ENCODE measurements at places on chromosomes 3 and 15.

DNA sequence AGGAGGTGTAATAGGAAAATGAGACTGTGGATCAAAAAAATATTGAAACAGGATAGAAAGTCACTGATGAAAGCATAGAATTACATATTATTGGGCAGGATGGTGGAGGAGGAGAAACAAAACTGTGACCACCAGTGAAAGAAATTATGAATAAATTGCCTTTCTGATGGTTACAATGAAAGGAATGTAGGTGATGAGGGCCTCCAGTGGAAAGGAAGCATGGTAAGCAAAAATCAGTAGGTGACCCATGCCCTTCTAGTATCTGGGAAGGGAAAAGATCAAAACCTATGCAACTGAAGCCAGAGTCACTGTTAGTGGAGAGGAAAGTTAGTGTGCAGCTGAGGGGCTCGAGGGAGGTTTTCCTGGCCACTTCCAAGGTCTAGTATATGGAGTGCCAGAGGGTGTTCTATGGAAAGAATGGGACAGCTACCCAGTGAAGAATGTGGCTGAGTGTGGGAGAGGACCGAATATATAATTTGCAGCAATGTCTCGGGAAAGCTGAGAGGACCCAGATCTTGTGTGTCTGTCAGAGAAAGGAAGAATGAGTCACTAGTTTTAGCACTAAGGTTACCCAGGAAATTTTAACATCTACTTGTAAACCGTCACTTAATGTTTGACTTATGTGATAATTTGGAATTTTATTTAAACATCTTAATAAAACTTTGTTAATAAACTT, 146.2 kb downstream of the NFKBIZ start:
- no peak for DNase-seq

DNA sequence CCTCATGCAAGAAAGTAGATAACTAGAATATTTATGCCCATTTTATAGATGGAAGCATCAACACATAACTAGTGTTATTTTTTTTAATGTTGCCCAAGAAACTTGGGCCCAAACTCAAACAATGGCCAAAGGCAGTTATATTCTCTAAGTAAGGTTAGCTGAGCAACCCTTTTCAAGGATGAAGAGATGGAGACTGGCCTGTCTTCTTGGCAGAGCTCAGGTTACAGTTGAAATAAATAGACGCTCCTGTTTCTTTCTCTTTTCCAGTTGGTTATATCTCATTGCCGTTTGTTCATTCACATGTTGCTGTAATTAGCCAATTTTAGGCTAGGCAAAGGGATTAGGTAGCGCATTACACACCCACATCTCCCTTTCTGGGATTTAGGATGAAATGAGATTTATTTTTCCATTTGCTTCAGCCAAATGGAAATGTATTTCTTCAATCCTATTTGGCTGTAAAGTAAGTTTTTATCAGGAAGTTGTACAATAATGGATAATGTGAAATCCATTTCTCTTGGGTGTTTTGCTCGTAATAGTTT, 93.2 kb downstream of the CMSS1 start:
- DNase-seq: no peak

GRCh38 chr3:149401212-149401925, 23.9 kb upstream of the TM4SF1 start:
- no peak for DNase-seq

DNA sequence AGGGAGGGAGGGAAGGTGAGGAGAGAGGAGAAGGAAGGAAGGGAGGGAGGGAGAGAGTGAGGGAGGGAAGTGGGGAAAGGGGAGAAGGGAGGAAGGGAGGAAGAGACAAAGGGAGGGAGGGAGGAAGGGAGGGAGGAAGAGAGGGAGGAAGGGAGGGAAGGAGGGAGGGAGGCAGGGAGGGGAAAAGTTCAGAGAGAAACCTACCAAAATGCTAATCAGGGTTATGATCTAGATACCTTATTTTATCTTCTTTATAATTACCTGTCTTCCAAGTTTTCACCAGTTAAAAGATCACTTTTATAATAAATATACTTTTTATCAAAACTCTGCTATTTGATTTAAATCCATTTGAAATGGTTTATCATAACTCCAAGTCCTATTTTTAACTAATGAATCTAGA, 44.4 kb downstream of the FAM174B start:
- DNase-seq: no peak

GRCh38 chr3:122660297-122660974, 20.2 kb upstream of the PARP14 start:
- DNase-seq: no peak

- DNase-seq: no peak
Observed at GRCh38 chr3:143066033-143066432, 53.5 kb upstream of the CHST2 start.

GRCh38 chr3:192273001-192273696, 454.2 kb downstream of the FGF12 start:
- no peak for DNase-seq

DNA sequence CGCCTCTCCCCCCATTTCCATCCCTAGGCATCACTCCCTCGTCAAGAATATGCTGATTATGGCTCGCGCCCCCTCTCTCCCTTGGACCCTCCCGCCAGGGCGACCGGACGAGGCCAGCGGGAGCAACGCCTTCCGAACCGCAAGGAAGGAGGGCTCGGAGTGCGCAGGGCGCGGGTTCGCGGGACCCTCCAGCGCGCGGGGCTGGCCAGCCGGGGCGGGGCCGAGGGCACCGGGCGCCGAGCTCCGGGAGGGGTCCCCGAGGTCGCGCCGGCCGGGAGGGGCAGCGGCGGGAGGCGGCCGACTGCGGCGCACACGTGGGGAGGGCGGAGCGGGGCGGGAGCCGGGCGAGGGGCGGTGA, 483 bp downstream of the EHD4 start:
- DNase-seq: no peak

DNA sequence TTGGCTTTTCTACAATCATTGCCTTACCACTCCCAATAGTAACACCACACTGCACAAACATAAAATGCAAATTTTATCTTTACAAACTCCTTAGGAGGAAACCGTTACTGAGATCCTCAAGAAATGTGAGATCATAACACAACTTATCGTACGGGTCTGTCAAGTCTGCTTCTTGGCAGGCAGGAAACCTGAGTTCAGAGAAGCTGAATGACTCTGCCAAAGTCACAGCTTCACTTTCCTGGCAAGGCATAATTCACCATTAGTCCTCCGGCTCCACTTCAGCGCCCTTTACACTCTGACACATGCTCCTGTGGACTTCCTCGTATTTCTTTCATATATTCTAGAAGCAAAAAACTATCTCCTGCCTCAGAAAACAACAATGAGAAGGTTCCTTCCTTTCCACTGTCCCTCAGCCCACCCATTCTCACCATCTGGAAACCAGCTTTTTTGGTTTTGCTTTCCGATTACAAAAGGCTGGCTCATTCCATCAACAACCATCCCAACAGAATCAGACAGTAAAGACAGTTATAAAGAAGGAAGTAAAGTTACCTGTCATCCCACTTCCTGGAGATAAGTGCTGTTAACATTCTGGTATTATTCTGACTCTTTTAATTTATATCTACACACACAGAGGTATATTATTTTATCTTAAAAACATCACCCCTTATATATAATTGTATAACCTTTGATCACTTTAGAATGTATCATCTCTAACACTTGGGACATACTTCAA, 223.4 kb downstream of the STT3B start:
- DNase-seq: no peak

DNA sequence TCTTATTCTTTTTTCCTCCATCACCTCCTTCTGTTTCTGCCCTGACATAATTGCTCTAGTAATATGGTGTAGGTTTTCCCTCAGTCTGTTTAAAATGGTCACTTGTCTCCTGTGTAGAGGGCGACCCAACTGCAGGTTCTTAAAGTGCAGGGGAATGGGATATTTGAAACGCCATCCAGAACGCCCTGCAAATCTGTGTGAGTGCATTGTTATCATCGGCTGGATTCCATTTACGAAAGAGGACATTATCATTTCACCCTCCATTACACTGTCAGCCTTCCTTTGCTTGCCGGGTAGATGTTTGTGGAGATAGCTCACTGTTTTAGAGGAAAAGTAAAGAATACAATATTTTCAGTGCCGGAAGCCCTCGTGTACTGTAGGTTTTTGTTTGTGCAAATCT, 354.0 kb downstream of the LRTM1 start:
- DNase-seq: no peak

- no peak for DNase-seq
Observed at GRCh38 chr3:74535281-74535680, 79.2 kb downstream of the CNTN3 start.

- DNase-seq: no peak
Observed at GRCh38 chr3:178170698-178171535, 365.3 kb upstream of the KCNMB2 start.

DNA sequence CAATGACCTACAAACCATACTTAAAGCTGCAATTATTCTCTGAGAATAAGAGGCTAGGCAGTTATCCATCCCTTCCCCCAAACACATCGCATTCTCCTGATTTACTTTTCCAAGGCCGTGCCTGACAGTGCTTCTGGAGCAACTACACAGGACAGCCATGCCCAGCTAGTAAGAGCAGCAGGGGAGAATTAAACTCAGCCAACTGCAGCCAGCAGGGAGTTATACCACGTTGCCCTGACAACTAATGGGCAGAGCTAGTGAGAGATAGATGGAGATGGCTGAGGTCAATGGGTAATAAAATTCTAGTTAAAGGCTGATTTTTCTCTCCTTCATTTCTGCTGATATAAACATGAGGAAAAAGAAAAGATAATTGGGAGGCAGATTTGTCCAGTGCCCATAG, 193.8 kb upstream of the PPP2R3A start:
- no peak for DNase-seq

DNA sequence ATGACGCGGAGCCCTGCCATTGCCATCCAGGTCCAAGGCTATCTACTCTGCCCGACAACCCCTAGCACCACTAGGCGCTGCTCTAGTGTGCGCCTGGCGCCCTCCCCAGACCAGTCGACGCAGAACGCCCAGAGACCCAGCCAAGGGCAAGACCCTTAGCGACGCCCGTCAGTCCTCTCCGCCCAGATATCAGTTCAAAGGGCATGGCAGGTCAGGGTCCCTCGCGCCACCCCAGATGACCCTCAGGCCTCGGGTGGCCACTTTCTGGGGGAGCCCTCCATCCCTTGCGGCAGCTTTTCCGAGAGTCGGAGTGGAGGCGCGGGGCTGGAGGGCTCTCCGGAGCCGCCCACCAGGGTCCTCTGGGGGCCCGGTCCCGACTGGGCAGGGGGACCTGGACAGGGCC, 371 bp upstream of the CLSTN2 start:
- DNase-seq: no peak

GRCh38 chr3:12356996-12357395, 68.1 kb downstream of the PPARG start:
- no peak for DNase-seq

DNA sequence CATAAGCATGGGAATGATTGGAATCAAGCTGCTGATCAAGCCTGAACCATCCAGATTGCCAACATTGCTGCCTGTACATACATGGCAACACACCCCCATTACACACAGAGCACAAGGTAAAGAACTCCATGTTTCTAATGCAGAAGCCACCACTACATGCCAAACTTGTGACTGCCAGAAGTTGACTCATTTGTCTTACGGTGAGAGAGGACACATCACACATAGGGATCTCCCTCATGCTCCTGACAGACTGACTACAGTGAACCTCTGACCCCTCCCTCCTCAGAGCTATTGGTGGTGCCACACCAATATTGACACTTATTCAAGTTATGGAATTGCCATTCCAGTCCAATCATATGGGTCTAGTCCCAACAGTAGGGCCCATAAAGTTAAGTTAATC, 42.3 kb downstream of the EFHB start:
- DNase-seq: no peak

DNA sequence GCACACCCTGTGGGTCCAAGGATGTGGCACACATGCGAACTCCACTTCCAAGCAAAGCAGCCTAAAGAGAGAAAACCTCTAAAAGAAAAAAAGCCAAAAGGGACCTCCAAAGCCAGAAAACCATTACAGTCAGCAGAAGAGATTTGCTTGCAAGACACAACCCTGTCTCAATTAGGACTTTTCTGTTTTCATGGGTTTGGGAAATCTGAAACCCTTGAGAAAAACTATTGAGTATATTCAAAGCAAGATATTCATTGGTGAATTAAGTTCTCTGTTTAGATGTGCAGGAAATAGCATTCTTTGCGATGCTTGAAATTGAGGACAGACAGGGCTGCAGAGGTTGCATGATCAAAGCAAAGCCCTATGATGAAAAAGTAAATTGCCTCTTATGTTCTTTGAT, 10.2 kb upstream of the LDHAL6B start:
- no peak for DNase-seq

DNA sequence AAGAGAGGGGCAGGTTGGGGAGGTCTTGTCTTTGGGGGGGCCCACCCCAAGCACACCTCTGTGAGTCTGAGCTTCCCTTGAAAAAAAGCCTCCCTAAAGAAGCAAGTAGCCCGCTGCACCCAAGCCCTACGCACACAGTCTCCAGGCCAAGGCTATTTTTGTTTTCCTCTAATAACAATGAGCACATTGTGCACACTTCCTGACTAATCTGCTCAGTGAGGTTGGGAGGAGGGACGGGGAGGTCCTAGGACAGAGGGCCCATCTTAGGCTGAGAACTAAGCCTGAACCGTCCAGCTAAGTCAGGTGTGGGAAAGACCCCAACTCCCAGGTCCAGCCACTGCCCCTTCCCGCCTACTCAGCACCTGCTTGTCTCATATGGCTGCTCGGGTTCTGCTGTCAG, 87.2 kb downstream of the HMG20A start:
- no peak for DNase-seq

DNA sequence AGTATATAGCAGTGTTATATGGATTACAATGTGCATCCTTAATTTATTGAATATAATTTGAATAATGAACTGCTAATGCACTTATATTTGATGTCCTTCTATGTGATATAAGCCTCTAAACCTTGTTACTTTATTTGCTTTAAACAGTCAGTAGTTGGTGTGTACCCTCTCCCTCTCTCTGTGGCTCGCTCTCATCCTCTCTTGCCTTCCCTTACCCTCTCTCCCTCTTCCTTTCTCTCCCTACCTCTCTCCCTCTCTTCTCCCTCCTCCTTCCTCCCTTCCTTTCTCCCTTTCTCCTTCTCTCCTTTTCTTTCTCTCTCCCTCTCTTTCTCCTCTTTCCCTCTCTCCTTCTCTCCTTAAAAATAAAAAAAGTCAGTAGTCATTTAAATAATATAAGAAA, 28.9 kb downstream of the MGA start:
- DNase-seq: no peak

DNA sequence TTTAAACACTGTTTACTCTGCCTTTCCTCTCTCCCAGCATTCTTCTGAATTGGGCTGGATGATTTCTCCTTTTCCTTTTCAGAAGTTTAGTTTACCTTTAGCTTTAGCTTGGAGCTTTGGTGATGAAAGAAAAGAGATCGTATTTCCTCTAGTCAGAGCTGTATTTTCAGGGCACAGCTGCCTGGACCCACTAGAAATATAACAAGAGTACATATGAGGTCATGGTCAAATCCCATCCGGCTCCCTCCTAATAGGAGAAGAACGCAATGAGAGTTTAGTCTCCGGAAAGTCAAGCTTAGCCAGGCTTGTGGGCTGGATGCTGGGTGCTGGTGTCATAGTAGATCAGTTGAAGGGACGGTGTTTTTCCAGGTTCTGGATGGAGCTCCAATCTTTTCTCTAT, 177.1 kb upstream of the PFN2 start:
- no peak for DNase-seq

DNA sequence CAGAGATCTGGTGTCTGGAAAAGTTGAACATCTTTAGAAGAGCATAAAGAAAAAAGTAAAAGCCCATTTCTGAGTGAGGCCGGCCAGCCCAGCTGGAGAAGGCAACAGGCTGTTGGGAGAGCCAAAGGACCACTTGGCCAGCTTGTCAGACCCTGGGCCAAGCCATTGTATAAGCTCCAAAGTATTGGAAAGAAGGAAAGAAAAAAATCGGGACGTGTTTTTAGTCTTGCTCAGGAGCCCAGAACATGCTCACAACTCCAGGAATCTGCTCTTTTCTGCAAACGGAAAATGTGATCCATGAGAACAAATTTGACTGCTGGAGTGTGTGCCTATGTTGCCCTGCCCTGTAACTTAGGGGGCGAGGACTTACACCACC, 10.4 kb upstream of the CLPX start:
- DNase-seq: no peak
